ENCODE measurements at places on chromosomes 5 and 9.

GRCh38 chr9:94872083-94872833 lies 145.8 kb downstream of the AOPEP start:
- no peak for DNase-seq

DNA sequence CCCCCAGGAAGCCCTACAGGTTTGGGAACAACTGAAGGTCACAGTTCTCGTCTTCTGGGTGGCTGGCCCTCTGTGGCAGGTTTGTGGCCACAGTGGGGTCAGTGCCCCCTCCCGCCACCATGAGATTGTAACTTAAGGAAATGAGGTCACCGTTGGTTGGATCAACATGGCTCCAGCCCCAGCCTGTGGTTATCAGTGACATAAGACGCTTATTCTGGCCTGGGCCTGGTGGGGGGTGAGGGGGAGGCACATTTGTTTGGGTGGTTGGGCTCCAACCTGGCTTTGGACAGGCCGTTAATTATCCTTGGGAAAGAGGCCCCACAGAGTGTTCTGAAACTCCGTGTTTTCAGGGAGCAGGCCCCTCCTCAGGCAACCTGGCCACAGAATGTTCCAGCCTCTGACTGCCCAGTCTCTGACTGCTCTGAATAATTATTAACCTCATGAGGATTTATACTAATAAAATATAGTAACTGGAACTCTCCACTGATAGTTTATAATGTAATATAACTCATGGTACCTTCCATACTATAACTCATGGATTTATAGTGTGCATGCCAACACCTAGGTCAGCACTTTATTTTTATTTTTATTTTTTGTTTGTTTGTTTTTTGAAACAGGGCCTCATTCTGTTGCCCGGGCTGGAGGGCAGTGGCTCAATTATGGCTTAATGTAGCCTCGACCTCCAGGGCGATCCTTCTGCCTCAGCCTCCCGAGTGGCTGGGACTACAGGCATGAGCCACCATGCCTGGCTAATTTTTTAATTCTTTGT lies 58.0 kb upstream of the RPL26L1 start:
- DNase-seq = no peak

DNA sequence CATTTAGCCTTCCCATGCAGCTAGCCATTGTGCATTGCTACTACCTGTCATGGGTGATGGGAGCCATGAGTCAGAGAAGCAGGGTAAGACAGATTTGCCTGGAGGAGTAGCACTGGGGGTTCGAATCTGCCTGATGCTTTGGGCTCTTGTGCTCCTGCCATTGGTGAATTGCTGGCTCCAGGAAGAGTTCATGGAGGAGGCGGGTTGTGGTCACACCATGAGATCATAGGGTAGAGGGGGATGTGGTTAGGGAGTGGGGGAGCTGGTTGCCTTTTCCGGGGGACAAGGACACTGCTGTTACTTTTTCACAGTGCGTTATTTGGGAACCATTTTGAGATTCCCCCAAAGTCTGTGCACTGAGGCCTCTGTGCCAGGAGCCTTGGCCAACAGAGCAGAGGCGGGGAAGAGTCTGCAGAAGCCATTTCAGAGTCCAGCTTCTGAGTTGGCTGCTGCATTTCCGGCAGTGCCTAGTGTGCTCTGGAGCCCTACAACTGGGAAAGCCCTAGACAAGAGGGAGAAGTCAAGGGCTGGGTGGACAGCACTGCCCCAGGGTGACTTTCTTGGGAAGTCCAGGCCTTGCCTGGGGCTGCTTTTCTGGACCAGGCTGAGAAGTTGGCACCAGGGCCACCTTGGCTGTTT lies 6.2 kb downstream of the ANGPTL2 start:
- no peak for DNase-seq

DNA sequence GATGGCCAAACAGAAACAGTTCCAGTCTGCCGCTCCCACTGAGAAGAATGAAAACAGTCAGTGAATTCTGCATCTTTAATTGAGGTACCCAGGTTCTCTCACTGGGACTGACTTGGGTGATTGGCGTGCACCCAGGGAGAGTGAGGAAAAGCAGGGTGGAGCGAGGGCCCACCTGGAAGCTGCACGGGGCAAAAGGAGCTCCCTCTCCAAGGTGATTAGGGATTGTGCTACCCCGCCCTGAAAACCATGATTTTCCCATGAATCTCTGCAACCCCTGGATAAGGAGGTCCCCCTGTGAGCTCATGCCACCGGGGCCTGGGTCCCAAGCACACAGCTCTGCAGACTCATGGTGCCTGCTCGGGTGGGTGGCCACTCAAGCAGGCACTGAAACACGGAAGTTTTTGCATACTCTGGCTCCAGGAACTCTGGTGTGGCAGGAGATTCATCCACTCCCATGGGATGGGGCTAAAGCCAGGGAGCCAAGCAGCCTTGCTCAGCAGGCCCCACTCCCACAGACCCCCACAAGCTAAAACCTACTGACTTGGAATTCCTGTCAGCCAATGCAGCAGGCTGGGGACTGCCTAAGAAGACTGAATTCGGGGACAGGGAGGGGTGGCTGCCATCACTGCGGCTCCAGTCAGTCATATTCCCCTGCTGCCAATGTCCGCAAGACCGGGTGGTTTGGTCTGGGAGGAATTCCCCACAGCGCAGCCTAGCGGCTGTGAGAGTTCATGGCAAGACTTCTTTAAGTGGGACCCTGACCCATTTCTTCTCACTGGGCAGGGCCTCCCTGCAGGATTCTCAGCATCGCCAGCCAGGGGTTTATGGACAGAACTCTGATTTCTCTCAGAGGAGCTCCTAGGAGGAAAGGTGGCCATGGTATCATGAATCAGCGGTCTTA lies 652.2 kb upstream of the RGMB start:
- no peak for DNase-seq

- no peak for DNase-seq
Observed at GRCh38 chr5:54443270-54443669, 12.2 kb upstream of the HSPB3 start.

DNA sequence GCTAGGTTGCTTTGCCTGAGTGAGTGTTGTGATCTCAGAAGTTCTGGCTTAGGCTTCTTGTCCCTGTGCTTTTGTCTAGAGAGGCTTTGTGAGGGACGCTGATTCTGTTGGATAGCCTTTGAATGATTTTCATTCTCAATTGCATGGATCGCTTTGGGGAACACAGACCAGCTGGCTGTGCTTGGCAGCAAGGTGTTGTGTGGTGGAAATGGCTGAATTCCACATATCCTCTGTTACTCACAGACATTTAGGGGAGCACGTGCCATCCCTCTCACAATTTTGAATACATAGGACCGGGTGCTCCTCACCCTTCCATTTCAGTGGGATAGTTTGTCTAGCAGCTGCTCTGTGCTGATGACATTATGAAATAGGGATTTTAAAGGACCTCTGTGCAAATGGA lies 76.2 kb downstream of the IQGAP2 start:
- no peak for DNase-seq

GRCh38 chr5:177128551-177128981 lies 5.0 kb upstream of the NSD1 start:
- no peak for DNase-seq

DNA sequence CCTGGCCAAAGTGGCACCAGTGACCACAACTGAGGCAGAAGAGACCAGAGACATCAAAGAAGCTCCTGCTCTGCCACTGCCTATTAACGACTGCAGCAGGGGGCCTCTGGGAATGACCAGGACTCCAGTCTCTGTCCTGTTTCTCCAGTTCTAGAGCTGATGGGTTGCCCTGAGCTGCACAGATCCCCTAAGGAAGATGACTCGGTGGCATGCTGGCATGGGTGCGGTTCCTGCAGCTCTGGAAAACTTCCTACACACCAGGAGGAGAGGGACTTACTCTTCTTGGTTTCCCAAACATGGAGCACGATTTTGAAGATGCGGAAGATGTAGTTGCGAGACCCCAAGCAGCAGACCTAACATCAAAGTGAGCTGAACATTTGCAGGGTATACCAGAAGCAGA lies 2.7 kb downstream of the SLIT3 start:
- DNase-seq = no peak

DNA sequence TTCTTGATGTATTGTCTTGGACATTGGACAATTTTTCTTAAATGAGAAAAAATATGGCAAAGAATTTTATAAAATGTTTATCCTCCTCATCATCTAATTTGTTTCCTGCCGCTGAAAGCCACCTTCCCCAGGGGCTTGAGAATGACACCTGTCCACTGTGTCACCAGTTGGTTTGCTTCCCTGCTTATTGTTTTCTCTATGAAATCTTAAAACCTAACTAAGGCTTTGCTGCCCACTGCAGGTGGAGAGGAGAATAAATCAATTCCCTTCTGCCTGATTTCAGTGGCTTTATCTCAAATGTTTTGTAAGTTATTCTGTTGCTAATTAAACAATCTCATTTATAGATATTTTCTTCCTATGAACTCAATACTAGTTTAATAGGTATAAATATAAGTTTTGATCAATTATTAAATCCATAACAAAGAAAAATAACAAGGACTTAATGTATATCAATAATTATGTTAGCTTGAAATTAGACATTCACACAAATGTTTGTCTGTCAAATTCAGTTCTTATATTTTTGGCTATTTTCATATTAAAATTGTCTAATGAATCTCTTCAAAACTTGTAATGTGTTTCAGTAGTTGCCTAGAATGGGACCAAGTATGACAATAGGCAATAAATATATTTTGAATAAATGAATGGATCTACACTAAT lies 822.5 kb downstream of the PTPRD start:
- no peak for DNase-seq

DNA sequence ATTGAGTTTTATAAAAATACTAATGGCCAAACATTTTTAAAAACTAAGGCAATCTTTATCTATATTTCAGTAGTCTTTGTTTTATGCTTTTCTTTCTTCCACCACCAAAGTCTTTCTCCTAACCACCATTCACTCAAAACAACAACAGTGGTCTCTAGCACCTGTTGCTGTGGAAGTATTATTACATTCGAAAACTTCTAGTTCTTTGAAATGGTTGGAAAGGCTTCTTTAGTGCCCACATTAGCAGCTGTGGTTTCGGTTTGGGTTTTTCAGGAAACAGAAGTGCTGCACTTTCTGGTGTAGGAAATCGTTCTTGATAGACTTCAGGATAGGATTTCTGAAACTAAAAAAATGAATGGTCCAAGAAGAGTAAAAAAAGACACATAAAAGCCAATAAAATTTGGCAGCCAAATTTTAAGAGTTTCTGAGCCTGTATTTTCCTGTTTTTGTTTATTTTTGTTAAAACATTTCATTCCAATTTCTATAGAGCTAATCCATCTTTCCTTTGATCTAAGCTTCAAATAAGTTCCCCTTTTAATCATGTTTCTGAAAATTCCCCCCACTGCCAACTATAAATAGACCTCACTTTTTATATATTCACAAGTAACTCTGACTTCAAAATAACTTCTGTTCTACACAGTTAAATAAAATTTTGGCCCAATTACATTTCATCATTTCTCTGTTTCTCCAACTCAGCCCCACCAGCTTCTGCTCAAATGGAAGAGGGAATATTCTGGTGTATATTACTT lies 102.2 kb downstream of the DEPDC1B start:
- DNase-seq = peak; percentile 28

- no peak for DNase-seq
Observed at GRCh38 chr9:109186857-109187520, 19.9 kb upstream of the FRRS1L start.

DNA sequence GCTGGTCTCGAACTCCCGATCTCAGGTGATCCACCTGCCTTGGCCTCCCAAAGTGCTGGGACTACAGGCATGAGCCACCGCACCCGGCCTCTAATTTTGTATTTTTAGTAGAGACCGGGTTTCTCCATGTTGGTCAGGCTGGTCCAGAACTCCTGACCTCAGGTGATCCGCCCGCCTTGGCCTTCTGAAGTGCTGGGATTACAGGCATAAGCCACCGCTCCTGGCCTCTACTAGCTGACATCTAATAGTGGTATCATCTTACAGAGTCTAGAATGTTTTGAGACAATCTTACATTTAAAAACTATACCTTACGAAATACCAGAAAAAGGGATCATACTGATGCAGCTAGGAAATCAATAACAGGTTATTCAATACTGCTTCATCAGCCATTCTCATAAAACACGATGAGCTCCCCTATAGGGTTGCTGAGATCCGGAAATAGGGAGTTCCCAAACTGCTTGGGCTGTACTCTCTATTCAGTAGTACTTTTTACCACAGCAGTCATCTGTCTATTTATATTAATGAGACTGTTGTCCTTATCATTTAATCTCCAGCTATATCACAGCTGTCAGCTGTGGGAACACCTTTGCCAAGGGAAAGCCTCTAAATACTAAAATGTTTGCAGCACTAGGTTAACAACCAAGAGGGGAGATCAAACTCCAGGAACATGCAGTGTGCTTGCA lies 8.1 kb upstream of the UBE2D2 start:
- no peak for DNase-seq

DNA sequence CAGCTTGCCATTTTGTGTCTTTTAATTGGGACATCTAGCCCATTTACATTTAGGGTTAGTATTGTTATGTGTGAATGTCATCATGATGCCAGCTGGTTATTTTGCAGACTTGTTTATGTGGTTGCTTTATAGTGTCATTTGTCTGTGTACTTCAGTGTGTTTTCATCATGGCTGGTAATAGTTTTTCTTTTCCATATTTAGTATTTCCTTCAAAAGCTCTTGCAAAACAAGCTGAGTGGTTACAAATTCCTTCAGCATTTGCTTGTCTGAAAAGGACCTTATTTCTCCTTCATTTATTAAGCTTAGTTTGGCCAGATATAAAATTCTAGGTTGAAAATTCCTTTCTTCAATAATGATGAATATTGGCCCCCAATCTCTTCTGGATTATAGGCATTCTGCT lies 28.5 kb upstream of the TNFSF15 start:
- DNase-seq = no peak

- no peak for DNase-seq
Observed at GRCh38 chr5:163033656-163034055, 403.7 kb upstream of the CCNG1 start.

DNA sequence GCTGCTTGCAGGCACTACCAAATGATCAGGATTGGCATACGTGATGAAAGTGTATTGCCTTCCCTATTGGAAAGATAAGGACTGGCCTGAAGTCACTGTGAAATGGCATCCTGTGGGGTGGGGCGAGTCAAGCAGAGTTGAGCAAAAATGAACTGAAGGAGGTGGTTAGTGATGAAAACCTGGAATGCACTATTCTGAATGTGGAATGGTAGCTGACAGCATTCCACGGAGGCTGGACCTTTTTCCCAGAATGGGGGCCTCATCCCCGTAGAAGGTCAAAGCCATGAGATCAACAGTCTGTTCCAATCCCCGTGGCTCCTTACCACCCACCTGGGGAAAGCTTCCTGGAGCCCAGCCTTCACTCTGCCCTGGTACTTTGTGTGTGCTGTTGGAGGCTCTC lies 37.7 kb downstream of the ASS1 start:
- DNase-seq = no peak

DNA sequence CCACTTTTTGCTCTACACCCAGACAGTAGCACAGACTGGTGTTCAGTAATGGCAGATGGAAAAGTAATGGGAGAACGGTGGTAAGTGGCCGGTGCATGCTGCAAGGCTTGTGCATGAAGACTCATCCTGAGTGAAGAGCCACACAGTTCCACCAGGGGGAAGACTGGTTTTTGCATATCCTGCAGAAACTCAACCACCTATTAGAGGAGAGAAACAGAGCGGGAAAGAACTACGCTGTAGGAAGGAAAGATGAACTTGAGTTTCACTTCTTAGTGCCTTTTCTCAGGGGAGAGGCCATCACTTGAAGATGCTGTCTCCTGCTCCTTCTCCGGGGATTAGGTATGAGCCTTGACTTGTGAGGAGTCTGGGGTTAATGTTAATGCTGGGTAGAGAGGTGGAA lies 9.4 kb upstream of the PRSS3 start:
- no peak for DNase-seq

Measured in inflammatory macrophage (primary cell).